ENCODE measurements at places on chromosomes 1 and 21. TPM values are rescaled to one million over a fixed set of nuclear protein-coding genes. Genes with fewer than 3 reads are reported as not detected.

DNA sequence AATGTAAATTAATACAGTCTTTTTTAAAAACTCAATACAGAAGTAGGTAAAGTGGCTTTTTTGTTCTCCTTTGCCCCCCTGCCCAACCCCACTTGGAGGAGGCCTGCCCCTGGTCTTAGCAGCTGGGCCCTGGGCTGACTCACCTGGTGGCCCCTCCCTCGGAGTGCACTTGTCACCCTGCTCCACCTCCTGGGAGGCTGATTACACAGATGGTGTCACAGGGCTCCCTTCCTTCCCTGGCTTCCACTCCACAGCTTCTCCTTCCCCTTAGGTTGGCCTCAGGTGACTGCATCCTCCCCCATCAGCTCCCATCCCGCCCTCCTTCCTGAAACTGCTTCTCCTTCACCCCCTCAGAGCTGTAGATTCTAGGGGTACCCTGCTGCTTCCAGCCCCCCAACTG, 11.7 kb upstream of the CAPN9 start:
- H3K4me3 ChIP-seq: no peak overlapping the region
- H3K27me3 ChIP-seq: no peaks in the 10 kb centered on the region
- no peaks in the 10 kb centered on the region for H3K36me3 ChIP-seq
- no peaks in the 10 kb centered on the region for H3K4me1 ChIP-seq

Gene SRSF4
- total RNA-seq: 66.4 TPM

DNA sequence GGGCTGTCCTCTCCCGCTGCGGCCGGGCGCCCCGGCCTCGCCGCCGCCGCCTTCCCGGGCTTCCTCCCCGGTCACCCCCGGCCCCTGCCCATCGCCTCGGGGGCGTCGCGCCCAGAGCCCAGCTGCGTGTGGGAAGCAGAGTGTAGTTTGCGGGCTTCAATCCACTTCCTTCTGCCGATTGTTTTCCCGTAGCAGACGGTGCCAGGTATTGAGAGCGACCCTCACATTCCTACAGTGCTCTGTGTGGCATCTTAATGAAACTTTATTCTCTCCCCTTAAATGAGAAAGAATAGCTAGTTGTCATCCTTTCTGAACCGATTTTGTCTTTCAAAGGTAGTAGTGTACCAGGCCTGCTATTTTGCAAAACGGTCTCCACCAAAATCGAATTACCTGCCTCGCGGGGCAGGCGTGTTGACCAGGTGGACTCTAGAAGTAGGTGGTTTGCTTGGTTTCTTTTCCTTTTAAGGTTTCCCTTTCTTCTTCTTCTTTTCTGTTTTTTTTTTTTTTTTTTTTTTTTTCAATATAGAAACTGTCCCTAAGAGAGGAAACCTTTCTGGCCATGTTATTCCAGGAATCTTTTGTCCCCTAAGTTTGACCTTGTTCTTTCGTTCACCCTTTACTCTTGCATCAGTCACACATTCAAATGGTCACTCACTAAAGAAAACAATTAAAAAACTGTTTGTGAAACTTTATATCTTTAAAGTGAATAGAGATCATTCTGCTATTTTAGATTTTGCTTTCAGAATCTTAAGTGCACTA, 881 bp downstream of the USP25 start:
- H3K4me3 ChIP-seq: peak overlapping the region; percentile 82
- peak overlapping the region; percentile 92 for H3K27ac ChIP-seq
- DNase-seq: no peak
- H3K36me3 ChIP-seq: no peaks in the 10 kb centered on the region
- peaks cover 30% of the 10 kb centered on the region for H3K4me1 ChIP-seq

Gene HUNK
- total RNA-seq: 6.2 TPM

- no peaks in the 10 kb centered on the region for H3K4me1 ChIP-seq
- H3K36me3 ChIP-seq: no peaks in the 10 kb centered on the region
- no peak for DNase-seq
- H3K27me3 ChIP-seq: no peaks in the 10 kb centered on the region
- no peak overlapping the region for H3K27ac ChIP-seq
Measured at GRCh38 chr1:87961992-87962391, 633.3 kb downstream of the LMO4 start.

DNA sequence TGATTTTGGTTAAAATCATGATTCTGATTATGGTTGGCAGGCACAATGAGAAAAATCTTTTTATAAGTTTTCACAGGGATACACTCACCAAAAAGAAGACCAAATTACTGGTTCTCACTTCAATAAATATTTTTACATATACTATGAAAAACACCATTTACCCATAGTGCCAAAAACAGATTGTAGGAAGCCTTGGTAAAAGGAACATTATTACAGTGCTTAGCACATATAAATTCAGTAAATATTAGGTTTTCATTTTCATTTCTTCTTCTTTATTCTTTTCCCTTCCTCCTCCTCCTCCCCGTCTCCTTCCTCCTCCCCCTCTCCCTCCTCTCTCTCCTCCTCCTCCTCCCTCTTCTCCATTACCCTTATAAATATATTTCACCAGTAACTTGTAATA, 15.8 kb upstream of the SPAG17 start:
- no peak overlapping the region for H3K4me3 ChIP-seq
- no peak overlapping the region for H3K27ac ChIP-seq
- no peaks in the 10 kb centered on the region for H3K4me1 ChIP-seq
- no peak for DNase-seq
- no peaks in the 10 kb centered on the region for H3K36me3 ChIP-seq
- H3K27me3 ChIP-seq: no peaks in the 10 kb centered on the region

Gene FMN2
- 0.06 TPM for total RNA-seq

- no peaks in the 10 kb centered on the region for H3K4me1 ChIP-seq
- DNase-seq: no peak
- H3K27me3 ChIP-seq: no peaks in the 10 kb centered on the region
Measured at GRCh38 chr1:151524736-151525135, 13.5 kb downstream of the CGN start.

DNA sequence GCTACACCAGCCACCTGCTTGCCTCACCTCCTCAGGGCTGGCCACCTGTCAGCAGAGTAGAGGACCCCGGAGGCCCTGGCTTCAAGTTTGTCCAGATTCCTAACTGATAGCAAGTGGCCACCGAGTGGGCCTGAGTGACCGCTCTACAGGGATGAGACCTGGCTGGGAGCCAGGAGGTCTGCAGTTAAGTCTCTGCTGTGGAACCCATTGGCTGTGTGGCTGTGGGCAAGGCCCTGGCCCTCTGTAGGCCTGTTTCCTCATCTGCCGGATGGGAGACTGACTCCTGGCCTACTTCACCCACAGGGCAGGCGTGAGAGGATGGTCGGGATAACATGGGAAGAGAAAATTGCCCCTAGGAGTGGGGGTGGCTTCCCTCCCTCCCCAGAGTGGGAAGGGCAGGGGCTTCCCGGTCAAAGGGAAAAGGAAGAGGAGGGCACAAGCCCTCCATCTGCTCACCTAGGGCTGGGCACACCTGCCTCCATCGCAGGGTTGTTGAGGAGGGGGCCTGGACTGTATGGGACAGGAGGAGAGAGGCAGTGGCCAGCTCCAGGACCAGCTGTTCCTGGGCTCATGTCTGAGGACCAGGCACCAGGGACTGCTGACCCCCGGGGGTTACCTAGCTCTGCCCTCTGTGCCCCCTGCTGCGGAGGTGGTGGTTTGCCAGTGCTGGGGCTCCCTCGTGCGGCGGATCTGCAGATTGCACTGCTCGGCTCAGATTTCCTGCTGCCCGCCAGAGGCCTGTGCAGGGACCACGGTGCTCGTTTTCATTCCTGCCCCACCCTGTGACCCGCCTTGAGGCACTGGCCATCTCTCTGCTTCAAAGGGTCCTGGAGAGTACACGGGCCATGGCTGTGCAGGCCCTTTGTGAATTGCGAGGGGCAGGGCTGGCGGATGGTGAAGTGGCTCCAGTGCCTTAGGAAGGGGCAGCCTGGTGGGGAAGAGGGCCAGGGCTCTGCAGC, 9.1 kb upstream of the MTFR1L start:
- peaks cover 46% of the 10 kb centered on the region for H3K4me1 ChIP-seq
- peaks cover 87% of the 10 kb centered on the region for H3K36me3 ChIP-seq
- no peak overlapping the region for H3K27ac ChIP-seq
- H3K4me3 ChIP-seq: no peak overlapping the region
- H3K27me3 ChIP-seq: no peaks in the 10 kb centered on the region
- DNase-seq: peak; percentile 92

DNA sequence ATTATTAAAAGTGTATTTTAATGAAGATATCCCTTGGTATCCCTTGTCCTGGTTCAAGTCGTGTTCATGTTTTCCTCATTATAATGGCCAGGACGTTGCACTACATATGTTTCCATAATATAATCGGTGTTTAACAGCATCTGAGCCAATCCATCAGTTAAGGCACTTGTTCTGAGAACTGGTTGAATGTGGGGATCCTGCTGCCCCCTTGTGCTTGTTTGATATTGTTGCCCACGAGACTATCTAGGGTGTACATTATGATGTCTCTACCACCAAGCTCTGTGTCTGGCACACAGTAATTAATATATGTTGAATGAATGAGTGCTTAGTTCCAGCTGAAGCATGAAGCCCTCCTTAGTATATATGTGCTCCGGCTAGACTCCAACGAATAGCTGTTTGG, 193.0 kb downstream of the CACNA1E start:
- DNase-seq: no peak
- no peaks in the 10 kb centered on the region for H3K27me3 ChIP-seq
- H3K36me3 ChIP-seq: no peaks in the 10 kb centered on the region
- H3K4me1 ChIP-seq: no peaks in the 10 kb centered on the region

Gene CYP4A11
- not detected for total RNA-seq

GRCh38 chr21:16592381-16592780, 862.6 kb downstream of the USP25 start:
- no peak overlapping the region for H3K4me3 ChIP-seq
- H3K27me3 ChIP-seq: no peaks in the 10 kb centered on the region
- DNase-seq: no peak

GRCh38 chr1:93148001-93148400, 32.2 kb downstream of the TMED5 start:
- no peak overlapping the region for H3K4me3 ChIP-seq
- no peaks in the 10 kb centered on the region for H3K27me3 ChIP-seq
- no peak overlapping the region for H3K27ac ChIP-seq
- DNase-seq: no peak
- H3K36me3 ChIP-seq: peaks cover 4% of the 10 kb centered on the region

GRCh38 chr1:207029701-207030521, 2.6 kb downstream of the C1orf116 start:
- peak overlapping the region; percentile 82 for H3K27ac ChIP-seq
- no peaks in the 10 kb centered on the region for H3K36me3 ChIP-seq
- no peaks in the 10 kb centered on the region for H3K27me3 ChIP-seq

- no peaks in the 10 kb centered on the region for H3K27me3 ChIP-seq
- H3K36me3 ChIP-seq: peaks cover 4% of the 10 kb centered on the region
- no peak for DNase-seq
- H3K4me1 ChIP-seq: peaks cover 6% of the 10 kb centered on the region
- H3K4me3 ChIP-seq: no peak overlapping the region
- no peak overlapping the region for H3K27ac ChIP-seq
Measured at GRCh38 chr1:111709986-111710385, 29.2 kb downstream of the INKA2 start.

Gene C1orf94
- total RNA-seq: not detected

- no peaks in the 10 kb centered on the region for H3K4me1 ChIP-seq
- no peak for DNase-seq
- no peaks in the 10 kb centered on the region for H3K27me3 ChIP-seq
- H3K4me3 ChIP-seq: no peak overlapping the region
Measured at GRCh38 chr1:66599899-66600737, 66.2 kb downstream of the SGIP1 start.

GRCh38 chr1:226672339-226672762, 66.7 kb downstream of the ITPKB start:
- H3K4me1 ChIP-seq: peaks cover 28% of the 10 kb centered on the region
- H3K27ac ChIP-seq: peak overlapping the region; percentile 55
- H3K27me3 ChIP-seq: no peaks in the 10 kb centered on the region
- no peak for DNase-seq
- H3K36me3 ChIP-seq: no peaks in the 10 kb centered on the region

DNA sequence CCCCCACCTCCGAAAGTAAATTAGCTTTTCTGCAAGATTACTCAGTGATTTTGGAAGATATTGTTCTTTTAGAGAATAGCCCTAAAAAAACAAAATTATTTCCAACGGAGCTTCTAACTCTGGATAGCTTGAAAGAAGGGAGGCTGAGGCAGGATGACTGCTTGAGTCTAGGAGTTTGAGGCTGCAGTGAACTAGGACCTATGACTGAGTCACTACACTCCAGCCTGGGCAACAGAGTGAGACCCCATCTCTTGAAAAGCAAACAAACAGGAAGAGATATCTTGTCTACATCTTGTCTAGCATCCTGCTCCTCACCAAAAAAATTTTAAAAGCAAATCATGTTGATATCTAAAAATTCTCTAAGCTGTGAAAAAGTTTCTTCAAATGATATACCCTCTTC, 42.2 kb upstream of the CPLANE2 start:
- H3K4me3 ChIP-seq: no peak overlapping the region
- H3K27me3 ChIP-seq: no peaks in the 10 kb centered on the region
- no peak overlapping the region for H3K27ac ChIP-seq
- H3K4me1 ChIP-seq: no peaks in the 10 kb centered on the region
- DNase-seq: no peak
- H3K36me3 ChIP-seq: no peaks in the 10 kb centered on the region

GRCh38 chr21:38486706-38487105, 11.6 kb downstream of the ERG start:
- no peak for DNase-seq
- H3K4me1 ChIP-seq: peaks cover 45% of the 10 kb centered on the region
- H3K27ac ChIP-seq: no peak overlapping the region
- no peaks in the 10 kb centered on the region for H3K36me3 ChIP-seq
- H3K4me3 ChIP-seq: no peak overlapping the region
- no peaks in the 10 kb centered on the region for H3K27me3 ChIP-seq

Gene MAN1C1
- total RNA-seq: 18.4 TPM

GRCh38 chr1:92808381-92808780, 23.5 kb upstream of the RPL5 start:
- H3K4me3 ChIP-seq: no peak overlapping the region
- H3K27me3 ChIP-seq: no peaks in the 10 kb centered on the region
- no peaks in the 10 kb centered on the region for H3K36me3 ChIP-seq
- DNase-seq: no peak

Gene GSTM5
- 1.00 TPM for total RNA-seq

Gene CA14
- not detected for total RNA-seq

GRCh38 chr1:58038574-58038973, 508.0 kb downstream of the OMA1 start:
- H3K27ac ChIP-seq: no peak overlapping the region
- no peak overlapping the region for H3K4me3 ChIP-seq

DNA sequence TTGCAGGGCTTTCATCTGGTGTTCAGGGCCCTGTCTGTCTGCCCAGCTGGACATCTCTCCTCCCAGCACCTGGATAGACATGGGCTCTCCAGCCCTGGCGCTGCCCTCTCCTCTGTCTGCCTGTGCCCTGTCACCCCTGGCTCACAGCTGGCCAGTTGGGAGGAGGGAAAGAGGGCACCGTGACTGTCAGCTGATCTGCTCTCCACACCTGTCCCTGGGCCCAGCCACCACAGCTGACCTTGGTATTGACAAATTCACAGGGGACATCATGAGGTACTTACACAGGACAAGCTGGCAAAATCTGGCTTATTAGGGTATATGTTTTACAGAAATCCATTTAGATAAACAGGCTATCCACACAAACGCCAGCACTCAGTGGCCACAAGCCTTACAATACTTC, 8.3 kb downstream of the TNR start:
- H3K36me3 ChIP-seq: no peaks in the 10 kb centered on the region
- DNase-seq: no peak
- H3K27me3 ChIP-seq: no peaks in the 10 kb centered on the region
- H3K27ac ChIP-seq: no peak overlapping the region

- peak overlapping the region; percentile 66 for H3K27ac ChIP-seq
- no peaks in the 10 kb centered on the region for H3K36me3 ChIP-seq
- H3K27me3 ChIP-seq: no peaks in the 10 kb centered on the region
- no peak overlapping the region for H3K4me3 ChIP-seq
- no peak for DNase-seq
Measured at GRCh38 chr21:38269576-38269936, 12.8 kb downstream of the KCNJ15 start.

Measured in upper lobe of left lung (tissue), 6 donors.